ENCODE measurements at places on chromosomes 7 and 10.

DNA sequence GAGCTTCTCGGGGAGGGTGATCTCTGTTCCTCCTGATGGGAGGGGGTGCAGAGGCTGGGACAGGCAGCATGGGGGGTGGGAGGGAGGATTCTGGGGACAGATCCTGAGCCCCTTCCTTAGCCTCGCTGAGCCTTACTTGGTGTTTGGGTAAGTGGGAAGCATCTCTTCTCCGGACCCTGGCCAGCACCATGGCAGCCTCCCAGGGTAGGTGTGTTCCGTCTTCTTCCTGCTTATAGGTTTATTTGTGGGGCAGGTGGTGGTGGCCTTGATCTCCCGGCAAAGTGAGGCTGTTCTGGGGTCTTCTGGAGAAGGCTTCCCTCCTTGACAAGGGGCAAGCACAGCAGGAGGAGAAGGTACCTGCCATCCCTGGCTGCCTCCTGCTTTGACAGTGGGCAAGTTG lies 226.9 kb downstream of the GLRX3 start:
- DNase-seq, result no peak

DNA sequence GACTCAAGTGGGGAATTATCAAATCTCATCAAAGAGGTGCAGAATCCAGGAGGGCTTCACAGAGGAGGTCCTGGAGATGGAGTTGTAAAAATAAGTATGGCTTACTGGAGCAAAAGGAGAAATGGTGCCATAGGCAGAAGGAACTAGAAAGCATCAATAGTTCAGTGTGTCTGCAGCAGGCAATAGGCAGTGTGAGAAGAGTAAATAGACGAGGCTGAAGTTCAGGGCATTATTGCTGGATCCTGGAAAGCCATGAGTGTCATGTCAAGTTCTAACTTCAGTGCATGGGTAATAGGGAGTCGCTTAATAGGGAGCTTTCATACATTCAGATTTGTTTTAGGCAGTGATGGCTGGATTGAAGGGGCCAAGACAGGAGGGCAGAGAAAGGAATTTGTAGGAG lies 39.3 kb downstream of the CYP26A1 start:
- DNase-seq, result no peak

DNA sequence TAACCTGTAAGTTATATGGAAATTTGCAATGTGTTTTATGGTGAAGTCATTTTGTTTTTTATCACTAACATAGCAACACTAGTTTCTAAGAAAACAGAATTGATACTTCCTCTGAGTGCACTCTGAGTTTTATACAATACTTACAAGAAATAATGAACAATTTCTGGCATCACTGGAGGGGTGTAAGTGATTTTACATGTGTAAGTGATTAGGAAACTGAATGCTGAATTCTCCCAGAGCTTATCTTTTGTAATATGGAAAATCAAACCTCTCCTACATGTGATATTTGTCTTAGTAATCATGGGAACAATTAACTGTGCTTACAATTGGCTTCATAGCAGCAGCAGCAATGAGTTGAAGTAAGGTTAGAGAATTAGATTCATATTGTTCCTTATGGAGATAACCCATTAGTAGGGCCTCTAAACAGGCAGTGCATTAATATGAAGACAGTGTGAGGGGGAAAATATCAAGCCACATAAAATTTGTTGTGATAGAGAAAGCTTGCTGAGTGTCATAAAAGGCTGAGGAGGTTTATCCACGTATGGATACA lies 37.4 kb downstream of the SEMA3C start:
- DNase-seq, result no peak

DNA sequence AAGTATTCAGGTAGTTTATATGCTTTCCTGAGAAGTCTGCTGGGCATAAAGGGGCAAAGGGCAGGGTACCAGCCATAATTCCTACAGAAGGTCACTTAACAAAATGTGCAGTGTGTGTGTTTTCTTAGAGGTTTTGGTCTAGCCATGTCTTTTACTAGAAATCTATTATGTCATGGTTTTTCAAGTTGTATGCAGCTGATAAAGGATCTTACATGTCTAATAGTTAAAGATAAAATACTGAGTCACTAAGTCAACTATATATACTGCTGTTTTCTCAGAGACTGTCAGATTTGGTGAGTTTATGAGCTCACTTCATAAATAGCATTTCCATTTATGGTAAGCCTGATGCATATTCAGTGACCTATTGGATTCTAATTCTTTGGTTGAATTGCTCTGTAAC lies 7.7 kb downstream of the CASP2 start:
- no peak for DNase-seq

- no peak for DNase-seq
These were observed 31.5 kb downstream of the CHCHD3 start for GRCh38 chr7:133050200-133050995.

DNA sequence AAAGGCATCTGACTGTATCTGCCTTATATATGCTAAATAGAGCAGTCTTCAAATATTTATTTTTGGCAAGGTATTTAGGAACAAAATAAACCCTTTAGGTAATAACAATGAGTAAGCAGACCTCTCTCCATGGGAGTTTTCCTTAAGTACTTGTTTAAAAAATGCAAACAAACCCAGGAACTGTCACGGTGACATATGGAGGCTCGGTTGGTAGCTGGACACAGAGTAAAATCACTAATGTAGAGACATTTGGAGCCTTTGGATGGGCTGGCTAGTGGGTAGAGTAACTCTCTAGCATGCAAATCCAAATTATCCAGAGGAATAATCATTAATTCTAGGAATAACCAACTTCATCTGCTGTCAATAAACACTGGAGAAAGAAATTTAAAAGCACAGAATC lies 71.6 kb upstream of the LAMB4 start:
- DNase-seq, result no peak

DNA sequence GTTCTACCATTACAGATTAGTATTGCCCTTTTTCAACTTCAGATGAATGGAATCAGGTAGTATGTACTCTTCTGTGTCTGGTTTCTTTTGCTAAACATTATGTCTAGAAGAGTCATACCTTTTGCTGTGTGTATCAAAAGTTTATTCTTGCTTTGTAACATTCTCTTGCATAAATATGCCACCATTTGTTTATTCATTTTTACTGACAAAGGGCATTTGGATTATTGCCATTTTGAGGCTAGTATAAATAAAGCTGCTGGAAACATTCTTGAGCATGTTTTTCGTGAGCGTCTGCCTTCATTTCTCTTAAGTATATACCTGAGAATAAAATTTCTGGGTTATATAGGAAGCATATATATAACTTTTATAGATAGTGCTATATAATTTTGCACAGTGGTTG lies 121.7 kb upstream of the CSTF2T start:
- DNase-seq, result no peak

DNA sequence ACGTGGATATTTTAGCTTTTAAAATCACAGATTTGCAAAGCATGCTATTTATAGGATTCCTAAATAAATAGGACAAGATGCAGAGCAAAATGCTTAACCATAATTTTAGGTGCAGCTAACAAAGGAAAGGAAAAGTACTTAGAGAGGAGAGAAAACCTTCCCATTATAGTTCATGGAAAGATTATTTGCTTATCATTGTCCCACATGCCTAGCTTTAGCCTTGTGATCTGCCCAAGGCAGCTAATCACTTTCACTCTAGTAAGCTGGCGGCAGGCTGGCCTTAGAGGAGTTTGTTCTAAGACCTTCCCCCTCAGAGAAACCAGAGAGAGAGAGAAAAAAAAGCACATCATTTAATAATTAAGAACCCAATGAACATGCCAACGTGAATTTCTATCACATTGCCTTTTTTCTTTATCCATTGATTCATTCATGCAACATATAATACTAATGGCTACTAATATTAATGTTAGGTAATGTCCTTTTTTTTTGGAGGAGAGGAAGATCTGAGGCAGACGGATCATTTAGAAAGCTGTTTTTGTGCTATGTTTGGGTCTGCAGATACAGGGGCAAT lies 274.6 kb downstream of the ARL4A start:
- no peak for DNase-seq

DNA sequence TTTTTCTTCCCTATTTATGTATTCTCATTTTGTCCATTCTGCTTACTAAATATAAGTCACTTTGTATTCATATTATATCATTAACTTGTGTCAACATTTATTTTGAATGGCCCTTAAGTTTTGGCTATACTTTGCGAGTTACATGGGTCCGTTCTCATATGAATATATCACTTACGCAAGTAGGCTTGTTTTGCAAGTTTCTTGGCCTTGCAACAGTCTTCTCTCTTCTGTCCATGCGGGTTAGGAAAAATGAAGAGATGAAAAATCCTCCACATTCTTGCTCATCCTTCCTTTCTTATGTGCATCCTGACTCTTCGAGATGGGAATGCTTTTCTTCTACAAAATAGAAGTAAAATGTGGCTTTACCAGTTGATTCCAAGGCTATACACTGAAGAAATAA lies 82.8 kb downstream of the GPR158 start:
- DNase-seq, result no peak

GRCh38 chr10:90779548-90779947 lies 78.3 kb downstream of the HTR7 start:
- no peak for DNase-seq

DNA sequence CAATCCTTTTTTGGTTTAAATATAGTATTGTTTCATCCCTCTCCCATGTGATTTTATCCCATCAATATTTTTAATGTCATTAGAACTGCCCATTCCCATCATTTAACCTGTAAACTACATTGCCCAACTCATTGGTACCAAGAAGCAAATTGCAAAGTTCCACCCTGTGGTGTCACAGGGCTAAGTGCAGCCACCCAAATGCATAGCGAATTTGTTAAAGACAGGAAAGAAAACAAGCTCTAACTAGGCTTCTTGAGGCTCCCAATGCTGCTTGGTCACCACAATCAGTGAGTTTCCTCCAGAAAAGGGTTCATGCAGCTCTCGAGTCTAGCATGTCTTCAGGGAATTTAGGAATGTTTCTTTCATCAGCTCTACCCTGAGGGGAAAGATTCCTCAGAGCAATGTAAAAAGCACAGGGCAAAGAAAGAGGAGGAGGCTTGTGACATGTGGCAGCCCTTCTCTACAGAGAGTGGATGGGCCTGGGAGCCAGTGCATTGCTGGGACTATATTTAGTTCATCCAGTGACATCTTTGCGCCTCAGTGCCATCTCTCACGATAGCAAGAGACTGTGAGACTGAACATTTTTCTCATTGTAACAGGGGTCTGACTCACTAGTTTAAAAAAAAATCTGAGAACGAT lies 58.1 kb downstream of the CAV1 start:
- peak; percentile 96 for DNase-seq

GRCh38 chr10:114403541-114404161 lies 651 bp downstream of the AFAP1L2 start:
- DNase-seq, result no peak

GRCh38 chr10:122164023-122164601 lies 107.0 kb upstream of the BTBD16 start:
- DNase-seq, result no peak

- DNase-seq, result no peak
These were observed 2.6 kb upstream of the TNS3 start for GRCh38 chr7:47584536-47584895.

DNA sequence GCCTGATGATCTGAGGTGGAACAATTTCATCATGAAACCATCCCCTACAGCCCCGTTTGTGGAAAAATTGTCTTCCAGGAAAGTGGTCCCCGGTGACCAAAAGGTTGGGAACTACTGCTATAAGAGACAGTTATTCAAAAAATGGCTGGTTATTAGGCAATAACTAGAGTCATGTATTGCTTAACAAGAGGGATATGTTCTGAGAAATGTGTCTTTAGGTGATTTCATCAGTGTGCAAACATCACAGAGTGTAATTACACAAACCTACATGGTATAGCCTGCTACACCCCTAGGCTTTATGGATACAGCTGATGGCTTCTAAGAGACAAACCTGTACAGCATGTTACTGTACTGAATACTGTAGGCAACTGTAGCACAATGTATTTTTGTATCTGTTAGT lies 71.3 kb upstream of the CSTF2T start:
- no peak for DNase-seq

DNA sequence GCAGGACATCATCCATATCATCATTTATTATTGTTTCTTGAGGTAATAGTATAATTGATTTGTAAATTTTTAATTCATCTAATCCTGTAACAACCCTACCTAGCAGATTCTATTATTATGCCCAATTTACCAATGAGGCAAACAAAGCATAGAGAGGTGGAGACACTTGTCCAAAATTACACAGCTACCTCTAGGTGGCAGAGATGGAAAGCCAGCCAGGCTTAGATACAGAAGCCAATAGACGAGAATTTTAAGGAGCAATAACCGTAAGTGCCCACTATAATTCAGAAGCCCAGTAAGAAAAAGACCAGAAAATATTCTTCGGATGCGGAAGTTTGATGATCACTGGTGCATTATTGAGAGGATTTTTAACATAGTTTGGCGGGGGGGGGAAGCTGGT lies 54.0 kb downstream of the ANK3 start:
- no peak for DNase-seq

DNA sequence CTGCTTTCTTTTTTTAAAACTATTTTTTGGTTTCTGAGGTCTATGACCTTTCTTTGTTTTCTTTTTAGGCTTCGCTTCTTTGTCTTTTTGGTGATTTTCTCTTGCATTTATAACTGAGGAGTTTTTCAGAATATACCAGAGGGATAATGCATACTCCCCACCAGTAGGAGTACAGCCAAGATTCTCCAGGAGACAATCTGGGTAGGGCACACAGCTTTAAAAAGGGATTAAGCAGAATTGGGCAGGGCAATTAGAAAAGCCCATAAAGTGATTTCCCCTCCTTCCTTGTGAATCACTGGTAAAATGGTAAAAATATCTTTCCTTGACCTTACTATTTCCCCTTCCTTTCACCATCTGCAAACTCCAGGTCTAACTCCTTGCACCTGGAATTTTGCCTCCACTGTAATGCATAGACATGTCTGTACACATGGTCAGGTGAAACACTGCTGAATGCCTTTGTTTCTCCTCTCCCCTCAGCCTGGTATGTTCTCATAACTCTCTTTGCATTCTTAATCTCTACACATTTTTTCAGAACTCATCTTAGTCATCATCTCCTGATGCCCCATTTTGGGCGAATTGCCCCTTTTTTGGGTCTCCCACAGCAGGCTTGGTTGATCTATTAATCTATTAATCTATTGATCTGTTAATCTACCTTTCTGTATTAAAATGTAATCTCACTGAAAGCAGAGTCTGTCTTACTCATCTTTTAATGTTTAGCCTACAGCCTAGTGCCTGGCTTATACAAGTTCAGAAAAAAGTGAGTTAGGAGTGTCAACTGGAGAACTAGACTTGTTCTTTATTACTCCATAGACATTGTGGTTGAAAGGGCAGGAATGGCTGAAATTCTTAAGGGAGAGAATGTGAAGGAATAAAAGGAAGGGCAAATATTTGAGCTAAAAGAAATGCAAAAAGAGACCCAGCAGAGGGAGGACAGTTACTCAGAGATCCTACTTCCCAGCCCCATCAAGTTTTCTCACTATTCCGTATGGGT lies 64.6 kb downstream of the MDFIC start:
- DNase-seq, result no peak

GRCh38 chr7:15937571-15937970 lies 251.1 kb upstream of the MEOX2 start:
- DNase-seq, result no peak

- DNase-seq, result no peak
These were observed 472.9 kb upstream of the COBL start for GRCh38 chr7:51789489-51789888.

- no peak for DNase-seq
These were observed 162.6 kb downstream of the CELF2 start for GRCh38 chr10:11180228-11180627.

All from BJ (cell line).